ENCODE measurements at places on chromosomes 16 and 17.

DNA sequence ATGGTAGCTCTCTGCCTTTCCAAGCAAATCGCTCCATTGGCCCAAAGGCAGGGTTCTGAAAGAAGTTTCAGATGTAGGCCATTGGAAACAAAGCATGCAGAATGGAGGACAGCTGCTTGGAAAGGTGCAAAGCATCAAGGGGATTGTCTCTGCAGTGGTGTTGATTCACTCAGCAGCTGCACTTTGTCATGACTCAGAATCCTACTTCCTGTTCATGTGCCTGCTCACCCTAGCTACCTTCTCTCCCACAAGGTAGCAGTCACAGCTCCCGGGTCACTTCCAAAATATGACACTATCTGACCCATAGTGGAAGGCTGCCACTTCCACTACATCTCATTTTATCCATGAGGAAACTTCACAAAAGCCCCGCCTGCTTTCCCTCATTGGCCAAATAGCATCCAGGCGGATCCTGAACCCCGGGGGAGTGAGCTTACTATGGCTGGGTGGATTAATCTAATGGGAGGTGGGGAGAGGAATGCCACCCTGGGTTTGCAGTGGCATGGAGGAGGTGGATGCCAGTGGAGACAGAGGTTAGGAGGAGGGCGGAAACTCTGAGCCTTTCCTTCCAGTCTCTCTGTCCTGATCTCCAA is 74.7 kb upstream of the NKD1 start:
- no peak for DNase-seq

- DNase-seq = no peak
Observed at GRCh38 chr16:20049831-20050230, 23.9 kb downstream of the GPR139 start.

DNA sequence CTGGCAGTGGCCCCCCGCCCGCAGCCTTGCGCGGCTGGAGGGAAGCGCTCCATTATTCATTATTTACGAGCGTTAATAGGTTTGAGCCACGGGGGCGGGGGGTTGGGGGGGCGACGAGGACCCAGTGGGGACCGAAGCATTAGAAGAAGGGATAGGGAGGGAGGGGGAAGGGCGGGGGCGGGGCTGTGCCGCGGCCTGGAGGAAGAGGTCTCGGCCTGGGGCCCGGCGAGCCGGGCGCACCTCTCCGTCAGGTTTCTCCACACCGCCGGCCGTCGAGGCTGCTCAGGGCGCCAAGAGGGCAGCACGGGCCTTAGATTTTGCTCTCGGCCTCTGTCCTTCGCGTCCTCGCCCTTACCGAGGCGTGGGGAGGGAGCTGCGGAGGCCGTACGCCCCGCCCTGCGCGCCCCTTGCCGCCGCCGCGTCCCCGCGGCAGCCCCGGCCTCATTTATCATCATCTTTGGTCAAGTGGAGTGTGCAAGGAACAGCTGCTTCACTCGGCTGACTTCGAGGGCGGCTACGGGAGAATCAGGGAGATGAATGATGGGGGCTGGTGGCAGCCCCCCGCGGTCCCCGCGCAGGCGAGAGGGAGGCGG is 54.2 kb downstream of the SREBF1 start:
- DNase-seq = peak; percentile 57

DNA sequence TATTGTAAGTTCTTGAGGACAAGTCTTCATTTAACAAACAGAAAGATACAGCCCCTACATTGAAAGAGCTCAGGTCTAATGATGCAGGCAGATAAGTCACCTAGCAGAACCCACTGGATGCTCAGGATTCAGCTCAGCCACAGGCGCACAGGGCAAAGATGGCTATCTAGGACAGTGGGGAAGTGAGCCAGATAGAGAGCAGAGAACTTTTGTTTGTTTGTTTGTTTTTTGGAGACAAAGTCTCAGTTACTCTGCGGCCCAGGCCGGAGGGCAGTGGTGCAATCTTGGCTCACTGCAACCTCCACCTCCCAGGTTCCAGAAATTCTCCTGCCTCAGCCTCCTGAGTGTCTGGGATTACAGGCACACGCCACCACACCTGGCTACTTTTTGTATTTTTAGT is 20.4 kb downstream of the METTL2A start:
- no peak for DNase-seq

GRCh38 chr17:72901657-72902056 is 190.8 kb downstream of the SLC39A11 start:
- DNase-seq = no peak

GRCh38 chr17:2995886-2996809 is 67.3 kb downstream of the OR1D5 start:
- DNase-seq = no peak

DNA sequence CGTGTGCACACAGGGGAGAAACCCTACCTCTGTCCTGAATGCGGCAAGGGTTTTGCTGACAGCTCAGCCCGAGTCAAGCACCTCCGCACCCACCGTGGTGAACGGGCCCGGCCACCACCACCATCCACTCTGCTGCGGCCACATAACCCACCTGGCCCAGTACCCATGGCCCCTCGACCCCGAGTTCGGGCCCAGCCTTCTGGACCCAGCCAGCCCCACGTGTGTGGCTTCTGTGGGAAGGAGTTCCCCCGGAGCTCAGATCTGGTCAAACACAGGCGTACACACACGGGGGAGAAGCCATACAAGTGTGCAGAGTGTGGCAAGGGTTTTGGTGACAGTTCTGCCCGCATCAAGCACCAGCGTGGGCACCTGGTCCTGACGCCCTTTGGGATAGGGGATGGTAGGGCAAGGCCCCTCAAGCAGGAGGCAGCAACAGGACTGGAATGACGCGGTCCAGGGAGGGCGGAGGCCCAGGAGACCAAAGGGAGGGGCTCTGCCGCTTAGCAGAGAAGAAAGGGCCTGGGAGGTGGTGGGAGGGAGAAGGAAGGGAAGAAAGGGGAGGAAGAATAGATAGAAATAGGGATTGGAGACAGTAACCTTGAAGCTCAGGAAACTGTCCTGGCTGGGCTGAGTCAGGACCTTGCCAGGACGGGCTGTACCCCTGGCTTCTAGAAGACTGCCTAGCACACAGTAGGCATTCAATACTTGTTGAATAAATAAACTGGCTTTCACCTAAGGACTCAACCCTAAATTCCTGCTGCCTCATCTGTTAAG is 3.6 kb downstream of the ZNF48 start:
- DNase-seq = no peak

DNA sequence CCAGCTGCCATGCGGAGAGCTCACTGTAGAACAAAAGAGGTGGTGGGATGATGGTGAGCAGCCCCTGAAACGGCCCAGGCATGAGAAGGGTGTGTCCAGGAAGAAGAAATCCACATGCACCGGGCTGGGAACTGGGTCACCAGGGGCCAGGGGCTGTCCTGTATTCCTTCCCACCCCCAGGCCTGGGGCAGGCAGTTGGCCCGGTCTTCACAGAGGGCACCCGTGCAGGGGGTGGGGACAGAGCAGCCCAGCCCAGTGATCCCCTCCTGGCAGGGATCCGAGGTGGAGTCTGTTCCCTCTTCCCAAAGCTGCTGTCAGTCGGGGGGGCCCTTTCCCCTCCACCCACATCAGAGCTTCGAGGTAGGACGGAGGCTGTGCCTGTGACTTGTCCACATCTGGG is 9.2 kb downstream of the HS3ST6 start:
- no peak for DNase-seq

Data from C1 segment of cervical spinal cord (tissue), 14 donors.